ENCODE measurements at places on chromosomes 1 and 21.

DNA sequence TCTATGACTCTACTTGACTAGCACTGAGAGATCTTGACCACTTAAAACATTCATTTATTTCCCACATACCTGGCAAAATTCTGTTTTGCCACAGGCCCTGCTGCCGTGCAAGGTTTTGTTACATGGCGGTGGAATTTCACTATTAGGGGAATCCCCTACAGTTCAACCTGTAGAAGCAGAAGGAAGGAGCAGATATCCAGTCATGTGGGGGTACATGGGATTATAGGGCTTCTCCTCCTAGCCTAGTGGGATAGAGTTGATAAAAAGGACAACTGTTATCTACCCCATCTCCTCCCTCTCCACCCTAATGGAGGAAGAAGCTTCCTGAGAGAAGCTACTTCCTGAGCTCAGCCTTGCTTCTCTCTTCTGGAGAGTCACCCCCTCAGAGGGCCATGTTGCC, 17.7 kb upstream of the PROK1 start:
- ATAC-seq = no peak

- no peak for ATAC-seq
These were observed 53.2 kb downstream of the CNN3 start for GRCh38 chr1:94873520-94874351.

DNA sequence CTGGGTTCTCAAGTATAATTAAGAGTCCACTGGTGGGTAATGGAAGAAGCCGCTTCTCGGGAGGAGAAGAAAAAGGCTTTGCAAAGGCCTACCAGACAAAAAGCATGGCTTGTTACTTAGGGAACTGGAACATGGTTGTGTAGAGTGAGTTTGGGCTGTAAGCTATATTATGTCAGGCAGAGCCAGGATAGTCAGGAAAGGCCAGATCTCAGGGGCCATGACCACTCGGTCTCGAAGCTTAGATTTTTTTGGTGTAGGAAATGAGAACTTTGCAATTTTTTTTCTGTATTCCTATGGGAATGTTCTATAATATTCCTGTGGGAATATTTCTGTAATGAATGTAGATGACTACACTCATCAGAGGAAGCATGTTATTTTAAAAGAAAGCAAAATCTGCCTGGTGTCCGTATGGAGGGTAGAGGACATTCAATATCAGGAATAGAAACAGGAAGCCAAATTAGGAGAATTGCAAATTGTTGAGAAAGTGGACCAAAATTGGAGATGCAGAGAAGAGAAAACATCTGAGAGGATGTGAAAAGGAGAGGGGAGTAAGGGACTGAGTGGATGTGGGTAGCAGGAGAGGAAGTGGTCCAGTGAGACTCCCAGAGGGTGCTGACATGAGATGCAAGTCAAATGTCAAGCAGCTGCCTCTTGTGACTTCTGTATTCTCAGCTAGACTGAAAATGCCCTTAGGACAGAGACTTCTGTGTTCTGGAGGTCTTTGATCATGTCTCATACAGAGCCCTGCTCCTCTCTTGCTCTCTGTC, 45.2 kb upstream of the HAO2 start:
- no peak for ATAC-seq

GRCh38 chr1:37102656-37103382, 68.5 kb upstream of the GRIK3 start:
- ATAC-seq = no peak

GRCh38 chr1:147236959-147237791, 5.3 kb upstream of the CHD1L start:
- ATAC-seq = no peak

All from activated CD4-positive, CD25-positive, alpha-beta regulatory T cell treated with anti-CD3 and anti-CD28 coated beads, Interleukin-2, amount 50 U/mL, for 24 hours (primary cell).